ENCODE measurements at places on chromosomes 11 and 22.

- DNase-seq: no peak
Measured at GRCh38 chr11:61139387-61139786, 21.8 kb downstream of the VPS37C start.

- no peak for DNase-seq
Measured at GRCh38 chr11:2750682-2751522, 51.1 kb upstream of the KCNQ1OT1 start.

- no peak for DNase-seq
Measured at GRCh38 chr22:36395055-36395849, 7.5 kb upstream of the MYH9 start.

DNA sequence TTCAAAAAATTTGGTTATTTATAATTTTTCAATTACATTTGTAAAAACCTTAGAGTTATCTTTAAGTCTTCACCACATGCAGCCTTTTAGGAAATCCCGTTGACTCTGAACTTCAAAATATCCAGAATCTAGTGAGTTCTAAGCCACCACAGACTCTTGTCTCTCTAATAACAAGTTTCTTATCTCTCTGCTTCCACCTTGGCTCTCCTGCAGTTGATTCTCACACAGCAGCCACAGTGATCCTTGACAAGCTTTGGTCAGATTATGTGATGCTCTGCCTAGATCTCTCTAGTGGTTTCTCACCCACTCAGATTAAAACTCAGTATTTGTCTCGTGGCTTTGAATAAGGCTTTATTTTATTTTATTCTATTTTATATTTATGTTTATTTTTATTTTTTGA lies 8.6 kb downstream of the HSD17B12 start:
- no peak for DNase-seq

GRCh38 chr22:30865656-30866055 lies 102.9 kb downstream of the MORC2 start:
- no peak for DNase-seq

- DNase-seq: no peak
Measured at GRCh38 chr22:36922105-36922608, 8.7 kb downstream of the CSF2RB start.

- no peak for DNase-seq
Measured at GRCh38 chr11:106329273-106330018, 252.0 kb downstream of the AASDHPPT start.

DNA sequence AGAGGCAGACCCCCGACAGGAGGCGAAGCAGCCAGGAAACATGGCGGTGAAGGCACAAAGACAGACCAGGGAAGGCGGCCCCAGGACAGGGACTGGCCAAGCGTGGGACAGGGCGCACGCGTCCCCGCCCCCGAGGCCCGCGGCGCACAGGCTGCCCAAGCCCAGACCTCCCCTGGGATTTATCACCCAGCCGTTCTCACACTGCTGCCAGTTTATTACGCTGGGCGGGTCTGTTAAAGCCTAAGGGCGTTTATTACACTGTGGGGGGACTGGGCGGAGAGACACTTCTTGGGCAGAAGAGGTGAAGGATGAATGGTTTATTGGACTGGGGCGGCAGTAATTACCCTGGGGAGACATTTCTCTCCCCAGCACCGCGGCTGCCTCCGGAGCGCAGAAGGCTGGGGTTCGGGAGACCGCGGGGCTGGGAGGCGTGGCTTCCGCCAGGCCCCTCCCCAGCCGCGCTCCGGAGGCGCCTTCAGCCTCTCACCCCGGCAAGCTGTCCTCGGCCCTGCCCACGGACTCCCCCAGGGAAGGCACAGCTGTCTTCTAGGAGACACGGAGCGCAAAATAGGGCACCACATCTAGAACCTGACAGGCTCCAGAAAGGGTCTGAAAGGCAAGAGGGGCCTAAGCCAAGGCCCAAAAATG lies 47.1 kb downstream of the SLC22A12 start:
- no peak for DNase-seq

DNA sequence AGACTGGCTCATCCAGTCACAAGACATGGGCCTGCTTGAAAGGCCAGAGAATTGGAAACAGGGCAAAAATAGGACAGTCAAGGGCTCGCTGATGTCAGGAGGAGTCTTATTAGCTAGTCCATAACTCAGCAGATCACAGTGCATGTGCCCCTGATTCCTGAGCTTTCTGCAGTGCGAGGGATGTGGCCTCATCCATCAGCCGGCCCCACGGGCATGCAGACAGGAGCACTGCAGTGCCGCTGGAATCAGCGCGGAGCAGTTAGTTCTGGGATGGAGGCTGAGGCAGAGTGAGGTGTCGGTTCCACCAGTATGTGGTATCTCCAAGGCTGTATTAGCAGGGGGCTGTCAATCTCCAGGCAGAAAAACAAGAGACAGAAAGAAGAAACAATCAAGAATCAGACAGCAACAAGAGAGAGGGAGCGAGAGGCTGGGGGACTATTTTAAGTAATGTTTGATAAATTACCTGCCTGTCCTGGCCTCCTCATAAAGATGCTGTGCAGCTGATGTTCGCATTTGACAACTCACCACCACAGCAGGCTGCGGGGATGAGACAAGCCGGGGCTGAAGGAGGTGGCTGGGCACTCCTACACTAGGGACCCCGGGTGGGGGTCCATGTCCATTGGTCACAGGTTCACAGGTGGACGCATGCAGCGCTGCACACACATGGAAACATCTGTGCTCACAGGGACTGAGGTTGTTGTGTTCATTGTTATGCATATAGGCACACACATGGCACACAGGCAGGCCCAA lies 167.2 kb downstream of the TRIM29 start:
- no peak for DNase-seq

DNA sequence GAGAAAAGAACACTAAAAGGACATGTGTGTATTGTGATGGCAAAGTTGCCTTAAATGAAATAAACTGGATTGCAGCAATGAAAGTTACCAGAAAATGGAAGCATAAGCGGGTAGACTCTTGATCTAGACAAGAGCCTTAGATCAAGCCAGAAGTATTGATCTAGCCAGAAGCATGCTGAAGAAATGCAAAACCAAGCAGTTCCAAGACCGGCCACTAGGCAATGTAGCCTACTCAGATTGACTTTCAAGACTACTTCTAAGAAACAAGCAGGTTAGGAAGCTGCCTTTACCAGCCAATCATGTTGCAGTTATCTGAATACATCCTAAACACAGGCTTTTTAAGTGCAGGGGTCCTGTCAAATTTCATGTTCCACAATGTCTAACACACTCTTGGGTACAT lies 54.6 kb downstream of the KCNA4 start:
- no peak for DNase-seq

- no peak for DNase-seq
Measured at GRCh38 chr22:45504373-45505341, 2.0 kb downstream of the FBLN1 start.

DNA sequence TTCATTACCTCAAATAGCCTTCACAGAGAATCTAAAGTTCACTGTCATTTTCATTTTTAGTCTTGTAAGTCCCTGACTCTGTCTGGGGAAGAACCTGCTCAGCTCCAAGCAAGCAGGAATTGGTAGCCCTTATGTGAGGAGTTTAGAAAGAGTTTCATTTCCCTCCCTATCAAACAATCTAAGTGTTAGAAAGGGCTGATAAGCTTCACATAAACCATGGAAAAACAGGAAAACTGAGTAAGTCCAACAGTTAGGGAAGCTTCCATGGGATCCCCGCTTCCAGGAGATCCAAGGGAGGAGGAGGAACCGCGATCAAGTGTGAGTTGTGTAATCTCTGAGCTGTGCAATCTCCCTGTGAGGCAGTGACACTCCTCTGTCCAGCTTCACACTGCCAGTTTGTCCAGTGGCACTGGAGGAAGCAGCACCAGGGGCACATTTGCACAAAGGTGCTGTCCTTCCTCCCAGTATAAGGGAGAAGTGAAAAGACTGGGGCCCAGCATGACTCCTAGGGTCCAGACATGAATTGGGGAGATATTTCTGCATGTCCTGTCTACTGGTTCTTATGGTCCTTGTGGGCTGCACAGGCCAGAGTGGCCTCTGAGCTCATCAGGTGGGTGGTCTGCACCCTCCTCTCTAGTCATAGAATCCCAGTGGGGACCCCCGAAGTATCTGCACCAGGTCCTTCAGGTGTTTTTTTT lies 4.3 kb downstream of the PRAME start:
- no peak for DNase-seq
